ENCODE measurements at places on chromosomes 16 and 17.

GRCh38 chr17:50063561-50064252 is 7.8 kb downstream of the ITGA3 start:
- DNase-seq: no peak

DNA sequence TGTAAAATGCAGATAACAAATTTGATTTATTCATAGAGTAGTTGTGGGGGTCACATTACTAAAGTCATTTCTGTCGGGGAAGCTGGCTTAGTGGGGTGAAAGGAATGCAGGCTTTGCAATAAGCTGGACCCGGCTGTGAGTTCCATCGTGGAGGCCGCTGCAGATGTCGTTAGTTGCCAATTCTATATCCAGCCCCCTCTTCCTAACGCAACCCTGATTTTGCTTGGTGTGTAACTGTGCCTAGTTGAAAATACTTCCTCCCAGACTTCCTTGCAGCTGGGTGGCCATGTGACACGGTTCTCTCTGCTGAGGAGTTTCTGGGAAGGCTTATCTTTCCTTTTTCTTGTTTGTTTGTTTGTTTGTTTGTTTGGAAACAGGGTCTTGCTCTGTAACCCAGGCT is 4.5 kb downstream of the MFSD6L start:
- DNase-seq: no peak

GRCh38 chr16:79263425-79263824 is 337.1 kb downstream of the MAF start:
- no peak for DNase-seq

- DNase-seq: no peak
Observed at GRCh38 chr16:21302898-21303528, 24.9 kb upstream of the CRYM start.

DNA sequence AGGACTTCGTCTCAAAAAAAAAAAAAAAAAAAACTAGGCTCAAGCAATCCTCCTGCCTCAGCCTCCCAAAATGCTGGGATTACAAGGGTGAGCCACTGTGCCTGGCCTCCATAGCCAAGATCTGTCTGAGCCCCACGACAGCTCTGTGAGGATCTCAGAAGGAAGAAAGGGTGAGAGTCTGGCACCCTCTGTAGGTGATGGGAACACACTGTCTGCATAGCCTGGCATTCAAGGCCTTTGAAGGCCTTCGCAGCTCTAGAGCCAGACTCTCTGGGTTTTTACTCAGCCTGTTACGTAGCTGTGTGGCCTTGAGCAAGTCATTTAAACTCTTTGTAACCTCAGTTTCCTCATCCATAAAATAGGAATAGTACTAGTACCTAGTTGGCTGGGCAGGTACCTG is 6.3 kb upstream of the XPO6 start:
- no peak for DNase-seq

- no peak for DNase-seq
Observed at GRCh38 chr16:25875956-25876598, 184.3 kb downstream of the HS3ST4 start.

DNA sequence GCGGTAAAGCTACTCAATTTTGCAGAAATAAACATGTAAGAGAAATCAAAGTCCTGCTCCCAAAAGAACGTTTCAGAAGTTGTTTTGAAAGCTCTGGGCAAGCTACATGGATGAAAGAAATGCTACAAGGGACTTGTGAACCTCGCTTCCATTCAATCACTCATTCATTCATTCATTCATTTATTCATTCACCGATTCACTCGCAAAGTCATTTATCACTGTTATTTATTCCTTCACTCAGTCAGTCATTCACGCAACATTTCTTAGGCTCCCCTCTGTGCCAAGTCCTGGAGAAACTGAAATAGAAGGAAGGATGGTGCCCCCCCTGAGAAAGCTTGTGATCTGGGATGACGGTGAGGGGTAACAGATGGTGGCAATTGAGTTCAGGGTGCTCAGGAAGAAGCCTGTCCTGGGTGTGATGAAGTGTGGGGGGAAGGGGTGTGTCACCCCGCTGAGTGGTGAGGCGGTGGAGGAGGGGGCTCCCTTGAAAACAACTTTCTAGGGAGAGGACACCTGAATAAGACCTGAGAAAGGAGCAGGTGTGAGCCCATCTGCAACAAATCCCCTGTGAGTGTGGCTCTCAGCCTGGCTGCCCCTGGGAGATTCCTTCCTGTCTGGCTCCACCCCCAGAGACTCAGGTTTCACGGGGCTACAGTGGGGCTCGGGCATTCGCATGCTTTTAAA is 36.3 kb upstream of the PRSS54 start:
- no peak for DNase-seq

DNA sequence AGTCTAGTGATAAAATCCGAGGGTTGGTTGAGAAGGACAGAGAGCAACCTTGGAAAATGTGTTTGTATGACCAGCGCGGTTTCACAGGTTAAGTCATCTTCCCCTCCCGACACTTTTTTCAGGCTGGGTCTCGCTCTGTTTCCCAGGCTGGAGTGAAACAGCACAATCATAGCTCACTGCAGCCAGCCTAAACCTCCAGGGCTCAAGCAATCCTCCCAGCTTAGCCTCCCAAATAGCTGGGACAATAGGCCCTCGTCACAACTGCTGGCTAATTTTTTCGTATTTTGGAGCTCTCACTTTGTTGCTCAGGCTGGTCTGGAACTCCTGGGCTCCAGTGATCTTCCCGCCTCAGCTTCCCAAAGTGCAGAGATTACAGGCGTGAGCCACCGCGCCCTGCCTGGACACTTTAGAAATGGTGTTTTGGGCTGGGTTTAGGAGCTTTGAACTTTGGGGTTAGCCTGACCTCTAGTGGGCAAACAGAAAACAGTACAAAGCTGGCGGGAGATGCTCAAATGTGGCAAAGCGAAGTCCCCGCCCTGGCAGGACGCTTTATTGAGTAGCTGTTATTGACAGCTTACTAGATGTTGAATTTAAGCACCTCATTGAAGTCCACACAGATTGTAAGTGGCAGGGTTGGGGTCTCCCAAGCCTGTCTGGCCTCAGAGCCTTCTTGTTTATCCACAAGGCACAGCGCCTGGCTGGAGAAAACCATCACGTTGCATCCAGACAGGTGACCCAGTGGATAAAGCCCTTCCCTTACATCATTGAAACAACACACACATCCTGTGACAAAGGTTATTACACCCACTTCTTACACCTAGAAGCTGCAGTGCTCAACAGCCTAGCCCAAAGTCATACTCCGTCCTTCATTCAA is 34.7 kb upstream of the RBBP6 start:
- DNase-seq: no peak

- no peak for DNase-seq
Observed at GRCh38 chr17:10265100-10265810, 66.8 kb upstream of the GAS7 start.

GRCh38 chr16:50679266-50679665 is 1.8 kb downstream of the SNX20 start:
- DNase-seq: no peak

- DNase-seq: no peak
Observed at GRCh38 chr16:89369266-89369895, 121.0 kb downstream of the ANKRD11 start.

DNA sequence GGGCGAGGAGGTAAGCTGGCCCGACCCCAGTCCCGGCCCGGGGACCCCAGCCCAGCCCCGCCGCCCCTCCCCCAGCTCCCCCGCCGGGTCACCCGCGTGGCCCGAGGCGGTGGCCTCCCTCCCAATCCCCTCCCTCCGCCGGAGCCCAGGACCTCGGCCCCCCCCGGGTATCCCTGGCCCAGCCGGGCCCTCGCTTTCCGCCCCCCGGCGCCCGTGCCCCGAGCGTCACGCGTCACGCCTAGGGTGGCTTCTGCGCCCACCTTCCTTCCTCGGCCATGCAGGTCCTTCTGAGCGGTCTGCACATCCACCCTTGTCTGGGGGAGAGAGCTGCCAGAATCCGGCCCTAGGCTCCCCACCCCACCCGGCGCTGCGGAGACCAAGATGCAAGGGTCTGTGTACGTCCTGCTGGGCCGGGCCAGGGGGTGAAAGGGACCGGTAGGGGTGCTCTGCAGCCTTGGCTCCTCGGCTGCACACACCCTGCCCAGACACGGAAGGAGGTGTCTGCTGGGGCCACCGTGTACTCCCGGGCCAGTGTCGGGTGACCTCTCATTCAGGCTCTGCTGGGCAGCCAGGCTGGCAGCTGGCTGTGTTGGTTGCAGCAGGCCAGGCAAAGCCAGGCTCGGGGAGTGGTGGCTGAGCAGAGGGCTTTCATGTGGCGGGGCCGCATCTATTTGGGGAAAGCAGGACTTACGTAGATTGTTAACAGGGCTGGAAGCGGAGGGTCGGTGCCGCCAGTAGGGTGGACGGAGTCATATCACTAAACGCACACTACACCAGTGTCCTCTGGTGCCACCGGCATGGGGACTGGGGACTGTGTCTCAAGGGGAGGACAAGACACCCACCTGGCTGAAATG is 754 bp downstream of the RAB11FIP4 start:
- no peak for DNase-seq

DNA sequence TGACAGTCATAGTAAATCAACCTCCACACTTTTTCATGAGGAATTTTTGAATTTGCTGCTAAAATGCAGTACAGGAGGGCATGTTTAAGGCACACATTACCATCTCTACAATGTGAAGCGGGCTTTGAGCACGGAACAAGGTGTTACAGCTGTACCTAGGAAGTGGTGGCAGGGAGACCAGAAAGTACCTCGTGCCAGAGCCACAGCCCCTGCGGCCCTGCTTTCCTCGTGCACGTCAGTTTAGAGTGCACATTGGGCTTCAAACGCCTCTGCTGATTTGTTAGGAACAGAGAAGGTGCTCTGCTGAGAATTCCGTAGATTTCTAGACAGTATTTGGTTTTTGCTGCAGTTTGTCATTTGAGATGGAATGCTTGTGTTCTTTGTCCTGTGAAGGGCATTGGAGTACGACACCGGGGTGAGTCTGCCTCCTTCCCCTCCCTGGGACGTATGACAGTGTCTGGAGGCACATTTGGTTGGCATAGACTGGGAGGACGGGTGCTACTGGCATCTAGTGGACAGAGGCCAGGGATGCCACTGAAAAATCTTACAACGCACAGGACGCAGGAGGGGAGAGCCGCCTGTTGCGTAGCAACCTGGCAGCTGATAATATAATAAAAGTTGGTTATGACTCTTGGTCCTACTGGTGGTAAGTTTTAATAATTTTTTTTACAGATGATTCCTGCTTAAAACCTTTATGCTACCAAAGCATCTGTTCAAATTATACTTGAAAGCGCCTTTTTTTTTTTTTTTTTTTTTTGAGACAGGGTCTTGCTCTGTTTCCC is 9.1 kb downstream of the FOXK2 start:
- DNase-seq: no peak

DNA sequence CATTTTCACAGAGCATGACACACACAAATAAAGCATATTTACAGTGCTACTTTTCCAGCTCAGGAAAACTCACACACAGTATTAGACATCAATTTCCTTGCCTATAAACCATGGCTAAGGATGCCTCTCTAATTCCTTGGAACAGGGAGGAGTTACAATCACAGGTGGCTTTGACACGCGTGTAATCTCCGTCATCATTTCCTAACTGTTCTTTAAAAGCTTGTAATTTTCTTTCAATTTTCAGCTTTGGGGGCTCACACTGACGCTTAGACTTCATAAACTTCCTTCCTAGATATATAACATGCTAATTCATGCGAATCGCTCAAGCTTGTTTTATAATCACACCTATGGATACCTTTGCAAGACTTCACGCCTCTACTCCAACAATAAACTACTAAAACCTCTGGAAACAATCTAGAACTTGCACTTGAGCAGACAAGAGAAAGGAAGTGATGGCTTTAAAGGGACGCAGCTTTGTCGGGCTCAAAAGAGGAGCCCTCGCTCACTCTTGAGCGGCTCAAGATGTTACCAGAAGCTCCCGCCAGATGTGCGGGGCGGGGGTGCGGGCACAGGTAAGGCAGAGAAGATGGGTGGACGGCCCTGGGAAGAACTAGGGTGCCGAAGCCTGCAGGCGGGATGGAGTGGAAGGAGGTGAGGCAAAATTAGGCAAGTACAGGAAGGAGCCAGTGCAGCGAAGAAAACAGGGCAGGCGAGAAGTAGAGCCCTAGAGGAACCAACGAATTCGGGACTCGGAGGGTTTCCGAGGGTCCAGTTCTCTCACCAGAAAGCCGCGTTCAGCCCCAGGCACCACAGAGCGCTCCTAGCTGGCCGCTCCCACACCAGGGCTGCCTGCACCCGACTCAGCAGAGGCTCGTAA is 631 bp downstream of the RETREG3 start:
- no peak for DNase-seq

DNA sequence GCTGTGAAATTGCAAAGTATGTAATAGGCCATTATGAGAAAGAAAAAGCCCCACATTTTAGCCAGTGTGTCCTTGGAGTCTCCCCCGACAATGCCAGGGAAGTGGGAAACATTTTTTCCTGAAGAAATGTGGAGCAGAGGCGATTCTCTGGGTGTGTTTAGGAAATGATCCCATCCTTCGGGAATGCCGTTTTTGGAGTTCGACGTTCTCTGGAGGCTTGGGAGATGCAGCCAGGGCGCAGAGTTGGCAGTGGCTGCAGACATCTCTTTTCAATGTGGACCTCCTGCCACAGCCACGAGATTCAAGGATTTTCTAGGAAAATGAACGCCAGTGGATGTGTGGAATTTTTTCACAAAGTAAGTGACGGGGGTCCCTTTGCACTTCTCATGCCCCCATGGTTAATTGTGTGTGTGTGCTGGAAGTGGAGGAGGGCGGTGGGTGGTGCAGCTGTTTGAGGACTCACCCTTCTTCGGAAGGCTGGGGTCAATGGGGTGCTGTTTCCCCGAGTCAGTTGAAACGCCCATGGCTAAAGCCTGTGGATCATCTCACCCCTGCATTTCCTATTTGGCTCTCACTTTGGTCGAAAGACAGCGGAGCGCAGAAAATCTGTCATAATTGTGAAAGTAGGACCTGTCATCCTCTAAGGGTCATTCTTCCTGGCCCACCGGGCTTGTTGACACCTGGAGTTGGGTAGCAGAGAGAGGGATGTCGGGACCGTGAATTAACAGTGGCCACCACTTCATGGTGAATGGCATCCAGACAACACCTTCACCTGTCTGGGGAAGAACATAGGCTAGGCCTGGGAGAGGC is 73.2 kb downstream of the CMIP start:
- DNase-seq: no peak

GRCh38 chr17:60496041-60496440 is 30.0 kb downstream of the APPBP2 start:
- no peak for DNase-seq

DNA sequence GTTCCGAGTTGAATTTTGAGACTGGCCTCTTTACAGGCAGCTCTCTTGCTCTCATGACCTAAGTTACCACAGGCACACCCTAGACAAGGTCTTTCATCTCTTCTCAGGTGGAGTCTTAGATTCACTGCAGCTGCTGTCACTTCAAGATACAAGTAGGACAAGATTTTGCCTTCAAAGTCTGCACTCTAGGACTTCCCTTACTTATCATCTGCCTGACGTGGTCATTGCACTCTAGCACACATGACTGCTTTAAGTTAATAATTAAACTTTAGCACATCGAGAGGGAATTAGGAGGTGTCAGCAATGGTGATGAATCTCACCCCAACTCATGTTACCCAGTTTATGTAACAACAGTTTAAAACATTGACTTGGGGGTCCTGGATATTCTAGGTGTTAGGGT is 25.6 kb downstream of the RNF135 start:
- DNase-seq: no peak

DNA sequence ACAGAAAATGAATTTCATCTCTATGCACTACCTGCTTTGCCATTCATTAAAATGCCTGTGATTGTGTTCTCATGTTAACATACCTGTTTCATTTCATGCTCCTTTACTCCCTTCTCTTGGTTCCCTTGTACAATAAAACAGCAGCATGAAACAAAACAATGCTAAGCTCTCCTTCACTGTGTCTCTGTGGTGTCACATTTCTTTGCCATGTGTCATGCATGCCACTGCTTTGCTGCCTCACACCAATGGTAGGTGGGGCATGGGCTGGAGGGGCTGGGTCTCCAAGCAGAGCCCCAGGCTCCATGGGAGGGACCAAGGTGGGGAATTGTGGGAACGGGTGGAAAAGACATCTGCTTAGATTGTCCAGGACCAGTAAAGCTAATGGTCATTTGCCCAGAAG is 83.6 kb downstream of the RGS9 start:
- DNase-seq: no peak

All from SK-N-MC (cell line).